Naive thymus-derived CD8-positive, alpha-beta T cell (primary cell): ENCODE measurements at places on chromosomes 13 and 19. TPM values are rescaled to one million over a fixed set of nuclear protein-coding genes. Genes with fewer than 3 reads are reported as not detected.

GRCh38 chr19:50933640-50934039 is 19.2 kb downstream of the KLK5 start:
- no peak for DNase-seq

- DNase-seq = no peak
Measured at GRCh38 chr19:2555422-2556220, 79.7 kb downstream of the GADD45B start.

DNA sequence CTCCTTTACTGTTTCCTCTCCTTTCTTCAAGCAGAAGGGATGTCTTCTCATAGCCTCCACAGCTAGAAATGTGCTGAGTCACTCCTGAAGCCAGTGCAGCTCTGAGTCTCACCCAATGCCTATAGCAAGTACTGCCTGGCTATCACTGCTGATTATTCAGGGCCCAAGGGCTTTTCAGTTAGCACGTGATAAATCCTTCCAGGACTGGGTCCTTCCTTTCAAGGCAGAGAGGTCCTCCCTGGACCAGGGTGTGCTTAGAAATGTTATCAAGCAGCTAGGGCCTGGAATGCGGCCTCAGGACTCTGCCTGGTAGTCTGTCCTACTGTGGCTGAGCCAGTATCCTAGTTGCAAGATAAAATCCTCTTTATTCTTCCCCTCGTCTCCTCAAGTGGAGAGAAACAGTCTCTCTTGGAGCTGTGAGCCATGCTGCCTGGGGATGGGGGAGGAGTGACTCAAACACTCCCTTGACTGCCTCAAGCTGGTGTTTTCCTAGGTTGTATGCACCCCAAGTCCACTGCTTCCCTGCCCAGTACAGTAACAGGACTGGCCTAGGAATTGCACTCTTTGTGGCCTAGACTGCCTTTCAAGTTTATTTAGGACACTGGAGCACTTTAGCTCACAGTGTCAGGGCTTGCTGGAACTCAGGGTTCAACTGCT is 198.7 kb upstream of the SERP2 start:
- no peak for DNase-seq

GRCh38 chr13:105519771-105520170 is 1015.7 kb downstream of the EFNB2 start:
- DNase-seq = no peak

DNA sequence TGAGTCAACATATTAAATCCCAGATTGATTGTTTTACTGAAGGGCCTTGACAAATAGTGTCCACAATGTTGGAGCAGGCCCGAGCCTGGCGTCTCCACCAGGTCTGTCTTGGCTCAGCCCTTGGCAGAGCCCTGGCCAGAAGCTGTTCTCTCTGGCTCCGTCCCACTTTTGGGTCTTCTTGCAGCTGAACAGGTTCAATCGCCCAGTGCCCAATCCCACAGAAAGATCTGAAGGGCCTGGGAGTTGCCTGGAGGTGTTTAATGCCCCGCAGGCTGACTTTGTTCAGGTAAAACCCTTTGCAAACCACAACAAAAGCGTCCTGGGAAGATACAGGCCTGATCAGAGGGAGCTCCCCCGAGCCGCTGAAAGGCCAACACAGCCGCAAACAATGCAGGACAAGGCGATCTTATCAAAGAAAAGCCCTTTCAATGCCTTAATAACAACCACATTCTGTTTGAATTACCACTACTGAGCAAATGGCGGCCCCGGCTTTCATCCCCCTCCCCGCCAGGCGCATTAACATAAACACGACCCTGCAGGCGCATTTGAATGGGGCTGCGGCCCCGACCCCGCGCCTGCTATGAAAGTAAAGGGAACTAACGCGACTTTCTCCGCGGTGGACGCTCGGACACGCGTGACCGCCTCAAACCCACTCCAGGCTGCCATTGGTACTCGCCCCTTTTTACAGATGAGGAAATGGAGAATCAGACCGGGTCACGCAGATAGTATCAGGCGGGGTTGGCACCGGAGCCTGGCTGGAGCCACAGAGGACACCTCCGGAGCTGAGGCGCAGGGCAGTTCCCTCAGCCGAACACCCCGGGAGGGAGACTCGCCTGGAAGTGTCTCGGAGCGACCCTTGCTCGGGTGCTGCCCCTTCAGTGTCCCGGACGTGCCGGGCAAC is 3.1 kb downstream of the CDX2 start:
- DNase-seq = no peak

GRCh38 chr19:2529473-2529918 is 53.6 kb downstream of the GADD45B start:
- DNase-seq = no peak

DNA sequence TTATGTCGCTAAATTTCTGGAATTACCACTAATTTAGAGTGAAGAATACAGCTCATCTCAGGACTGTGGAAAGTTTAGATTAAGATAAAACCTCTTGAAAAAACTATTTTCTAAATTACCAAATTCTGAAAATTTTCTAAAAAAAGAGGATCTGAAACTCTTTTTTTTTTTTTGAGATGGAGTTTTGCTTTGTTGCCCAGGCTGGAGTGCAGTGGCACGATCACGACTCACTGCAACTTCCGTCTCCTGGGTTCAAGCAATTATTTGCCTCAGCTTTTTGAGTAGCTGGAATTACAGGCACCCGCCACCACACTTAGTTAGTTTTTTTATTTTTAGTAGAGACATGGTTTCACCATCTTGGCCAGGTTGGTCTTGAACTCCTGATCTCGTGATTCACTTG is 16.6 kb upstream of the ZNF253 start:
- DNase-seq = no peak

DNA sequence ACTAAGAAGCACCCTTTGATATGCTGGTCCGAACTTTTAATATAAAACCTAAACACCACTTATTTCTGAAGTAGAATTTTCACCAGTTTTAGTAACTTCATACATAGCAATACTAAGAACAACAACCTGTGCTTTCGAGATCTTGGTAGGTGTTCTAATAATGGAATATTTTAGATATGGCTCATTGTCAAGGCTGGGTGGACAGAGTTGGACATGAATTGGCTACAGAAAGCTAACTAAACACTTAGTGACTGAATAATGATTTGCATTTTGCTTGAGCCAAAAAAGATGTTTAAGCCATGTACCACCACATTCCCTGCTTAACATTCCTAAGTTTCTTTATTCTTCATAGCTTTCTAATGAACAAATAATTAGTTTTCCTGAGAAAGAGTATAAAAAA is 344.3 kb upstream of the SGCG start:
- DNase-seq = no peak

GRCh38 chr13:33271759-33272158 is 13.8 kb downstream of the STARD13 start:
- no peak for DNase-seq

GRCh38 chr13:107738004-107738403 is 477.3 kb downstream of the LIG4 start:
- DNase-seq = no peak

- DNase-seq = no peak
Measured at GRCh38 chr13:20814224-20814910, 40.6 kb upstream of the EEF1AKMT1 start.

- no peak for DNase-seq
Measured at GRCh38 chr19:58354478-58355030, 1.3 kb upstream of the A1BG start.

DNA sequence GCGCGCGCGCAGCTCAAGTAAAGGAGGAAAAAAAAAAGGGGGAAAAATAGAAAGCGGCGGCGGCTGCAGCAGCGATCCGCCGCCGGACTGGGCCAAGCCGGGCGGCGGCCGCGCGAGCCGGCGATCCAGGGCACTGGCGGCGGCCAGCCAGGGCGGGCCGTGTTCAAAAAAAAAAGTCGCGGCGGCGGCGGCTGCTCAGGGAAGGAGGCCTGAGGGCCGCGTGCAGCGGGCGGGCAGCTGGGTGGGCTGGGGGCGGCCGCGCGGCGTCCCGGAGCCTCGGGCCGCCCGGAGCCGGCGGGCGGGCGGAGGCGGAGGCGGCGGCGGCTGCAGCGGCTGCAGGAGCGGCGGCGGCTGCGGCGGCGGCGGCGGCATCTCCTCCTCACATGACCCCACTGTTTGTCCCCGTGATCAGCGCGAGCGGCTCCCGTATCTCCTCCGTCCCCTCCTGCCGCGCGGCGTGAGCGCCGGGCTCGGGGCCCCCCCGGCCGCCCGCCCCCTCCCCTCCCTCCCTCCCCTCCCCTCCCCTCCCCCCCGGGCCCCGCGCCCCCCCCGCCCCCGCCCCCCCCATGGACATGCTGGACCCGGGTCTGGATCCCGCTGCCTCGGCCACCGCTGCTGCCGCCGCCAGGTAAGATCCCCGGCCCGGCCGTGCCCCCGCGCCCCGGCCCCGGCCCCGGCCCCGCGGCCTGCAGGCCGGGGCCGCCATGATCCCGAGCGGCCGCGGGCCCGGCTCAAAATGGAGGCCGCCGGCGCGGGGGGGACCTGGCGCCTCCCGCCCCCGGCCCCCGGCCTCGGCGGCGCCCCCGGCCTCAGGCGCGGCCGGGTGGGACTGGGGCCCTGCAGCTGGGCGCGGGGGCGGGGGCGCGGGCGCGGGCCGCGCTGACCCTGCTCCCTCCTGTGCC is at the start of gene USF2:
Gene USF2 (plus strand): TSS at position 427 of the 902 bp plus-strand sequence. CDS start 140 bp downstream, at position 567.
- DNase-seq = peak; percentile 60

DNA sequence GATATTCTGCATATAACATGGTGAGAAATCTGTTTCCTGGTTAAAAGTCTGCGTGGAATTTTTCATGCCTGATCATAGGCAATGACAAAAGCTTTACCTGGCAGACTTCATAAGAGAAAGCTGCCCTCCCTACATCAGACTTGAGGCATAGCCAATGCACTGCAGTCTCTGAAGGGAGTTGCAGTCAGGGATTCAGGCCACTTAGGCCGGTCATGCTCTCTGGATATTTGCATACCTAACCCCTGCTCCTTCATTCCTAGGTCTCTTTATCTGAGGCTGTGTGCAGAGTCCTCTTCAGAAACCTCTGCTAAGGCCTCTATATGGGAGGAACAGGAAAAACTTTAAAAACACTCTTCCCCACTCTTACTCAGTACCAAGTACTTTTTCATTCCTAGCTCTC is 287.4 kb downstream of the PCDH17 start:
- DNase-seq = no peak

- no peak for DNase-seq
Measured at GRCh38 chr19:1312767-1313694, 27.4 kb downstream of the EFNA2 start.

GRCh38 chr19:16368385-16369305 is 44.0 kb downstream of the KLF2 start:
- peak; percentile 96 for DNase-seq

GRCh38 chr19:35889370-35890112 is 10.8 kb downstream of the NFKBID start:
- no peak for DNase-seq

- DNase-seq = no peak
Measured at GRCh38 chr13:112078216-112078615, 11.3 kb downstream of the SOX1 start.

- DNase-seq = no peak
Measured at GRCh38 chr13:49304763-49305700, 57.3 kb downstream of the CDADC1 start.

- DNase-seq = no peak
Measured at GRCh38 chr19:690203-690602, 5.0 kb downstream of the PRSS57 start.

DNA sequence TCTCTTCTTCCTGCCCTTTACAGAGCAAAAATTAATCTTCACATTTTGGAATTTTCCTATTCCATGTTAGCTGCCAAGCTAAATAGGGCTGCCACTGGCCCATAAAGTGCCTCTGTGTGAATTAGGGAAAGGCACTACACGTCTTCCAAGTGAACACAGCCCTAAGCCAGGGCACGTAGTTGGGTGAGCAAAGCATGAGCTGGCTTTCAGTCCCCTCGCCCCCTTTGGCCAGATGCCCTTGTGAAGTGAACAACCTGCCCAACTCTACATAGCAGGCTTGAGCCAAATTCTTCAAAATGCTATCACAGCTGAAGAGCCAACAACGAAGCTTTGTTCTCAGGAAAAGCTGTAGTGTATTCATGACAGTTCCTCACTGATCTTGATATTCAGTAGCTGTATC is 213.1 kb downstream of the OXGR1 start:
- no peak for DNase-seq

- DNase-seq = no peak
Measured at GRCh38 chr19:10124429-10124828, 4.7 kb upstream of the EIF3G start.

DNA sequence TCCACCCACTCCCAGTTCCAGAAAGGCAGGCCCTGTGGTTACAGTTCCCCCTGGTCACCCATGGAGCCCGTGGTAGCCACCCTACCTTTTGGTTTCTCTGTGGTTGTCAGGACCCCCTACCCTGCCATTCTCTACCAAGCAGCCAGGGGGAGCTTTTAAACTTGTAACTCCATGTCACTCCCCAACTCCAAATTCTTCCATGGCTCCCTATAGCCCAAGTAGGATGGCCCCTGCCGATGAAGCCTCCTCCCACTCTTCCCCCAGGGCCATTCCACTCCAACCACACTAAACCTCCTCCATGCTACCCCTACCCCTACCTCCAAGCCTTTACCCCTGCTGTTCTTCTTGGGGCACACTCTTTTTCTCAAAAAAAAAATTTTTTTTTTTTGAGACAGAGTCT is 2.2 kb downstream of the S1PR2 start:
- no peak for DNase-seq

DNA sequence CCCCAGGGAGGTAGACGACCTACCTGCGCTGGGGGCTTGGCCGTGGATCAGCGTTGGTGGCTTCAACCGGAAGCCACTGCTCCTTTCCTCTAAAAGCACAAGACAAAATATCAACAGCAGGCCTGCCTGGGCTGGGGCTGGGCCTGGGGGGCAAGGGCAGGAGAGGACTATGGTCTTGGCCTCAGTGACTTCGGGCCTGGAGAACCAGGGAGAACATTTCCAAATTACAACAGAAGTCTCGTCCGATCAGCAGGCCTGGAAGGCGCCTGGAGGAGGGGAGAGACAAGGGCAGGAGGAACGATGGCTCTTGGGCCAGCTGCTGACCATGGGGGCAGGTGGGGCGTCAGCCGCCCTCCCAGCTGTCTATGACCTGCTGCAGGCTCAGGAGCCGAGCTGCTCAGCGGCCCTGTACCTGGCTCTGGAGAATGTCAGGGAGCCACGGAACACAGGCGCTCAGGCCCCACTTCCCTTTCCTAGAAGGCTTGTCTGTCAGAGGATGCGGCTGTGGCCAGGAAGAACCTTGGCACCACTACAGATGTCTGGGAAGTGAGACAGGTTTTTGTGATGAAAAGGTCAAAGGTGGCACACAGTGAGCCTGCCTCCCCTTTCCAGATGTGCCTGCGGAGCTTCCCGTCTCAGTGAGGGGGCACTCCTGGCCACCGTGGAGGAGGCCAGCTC is 19.5 kb downstream of the CAPS start:
- DNase-seq = no peak

GRCh38 chr13:65830411-65831205 is 1399.5 kb downstream of the PCDH9 start:
- no peak for DNase-seq

The LILRA2 gene
- total RNA-seq = not detected

The OR10H1 gene
- not detected for total RNA-seq

The SPRY2 gene
- 0.44 TPM for total RNA-seq

The ZNF160 gene
- total RNA-seq = 74.0 TPM

The CXCL17 gene
- not detected for total RNA-seq

The ELANE gene
- total RNA-seq = not detected

The SIGLEC9 gene
- 2.4 TPM for total RNA-seq

The LIM2 gene
- not detected for total RNA-seq

The HIPK4 gene
- 0.19 TPM for total RNA-seq

The FAM216B gene
- total RNA-seq = not detected

The ACP5 gene
- total RNA-seq = 13.8 TPM

The SYNGR4 gene
- total RNA-seq = not detected

The MCEMP1 gene
- total RNA-seq = not detected

The ATP1A3 gene
- 3.4 TPM for total RNA-seq
